ENCODE measurements at places on chromosomes 4 and X. TPM values are rescaled to one million over a fixed set of nuclear protein-coding genes. Genes with fewer than 3 reads are reported as not detected.

The GDPD2 gene
- not detected for polyA plus RNA-seq

The RHOXF2 gene
- polyA plus RNA-seq: 0.97 TPM

The P2RY8 gene
- not detected for polyA plus RNA-seq

The ZFP92 gene
- 0.17 TPM for polyA plus RNA-seq

The C4orf54 gene
- polyA plus RNA-seq: not detected

The TMPRSS11F gene
- polyA plus RNA-seq: not detected

The ZNF711 gene
- 24.8 TPM for polyA plus RNA-seq

The GABRB1 gene
- 31.8 TPM for polyA plus RNA-seq

The OPHN1 gene
- polyA plus RNA-seq: 4.9 TPM

The MAGEA2 gene
- not detected for polyA plus RNA-seq

The AREG gene
- polyA plus RNA-seq: 1.8 TPM

The SLC10A3 gene
- 1.7 TPM for polyA plus RNA-seq

The SMIM10 gene
- not detected for polyA plus RNA-seq

The CT45A3 gene
- polyA plus RNA-seq: not detected

The ADAM29 gene
- 0.86 TPM for polyA plus RNA-seq

The IL13RA2 gene
- 0.81 TPM for polyA plus RNA-seq

The DIAPH2 gene
- polyA plus RNA-seq: 0.60 TPM

The BGN gene
- 0.10 TPM for polyA plus RNA-seq

The CT83 gene
- not detected for polyA plus RNA-seq

The OTOP1 gene
- not detected for polyA plus RNA-seq

The PPP1R3F gene
- polyA plus RNA-seq: 13.1 TPM

The MORF4L2 gene
- polyA plus RNA-seq: 226 TPM

The HSFX2 gene
- not detected for polyA plus RNA-seq

The LAGE3 gene
- 16.5 TPM for polyA plus RNA-seq

The SLC6A14 gene
- polyA plus RNA-seq: not detected

The ARMCX1 gene
- polyA plus RNA-seq: 39.2 TPM

The PRDM5 gene
- polyA plus RNA-seq: 11.8 TPM

The SSX2B gene
- polyA plus RNA-seq: not detected

All from Purkinje cell (primary cell).